Posterior vena cava (tissue), 2 donors: ENCODE measurements at places on chromosomes 1 and 21. TPM values are rescaled to one million over a fixed set of nuclear protein-coding genes. Genes with fewer than 3 reads are reported as not detected.

RAB7B gene
- 3.2 TPM for total RNA-seq

GBP4 gene
- 9.5 TPM for total RNA-seq

ARL8A gene
- total RNA-seq, result 85.6 TPM

YOD1 gene
- 7.0 TPM for total RNA-seq

PFKL gene
- total RNA-seq, result 91.3 TPM

SV2A gene
- total RNA-seq, result 7.5 TPM

ATP1A2 gene
- total RNA-seq, result 10.8 TPM

S100A7 gene
- not detected for total RNA-seq

PLD5 gene
- total RNA-seq, result 7.4 TPM

CLDN14 gene
- not detected for total RNA-seq
